ENCODE measurements at places on chromosomes 5 and 9. TPM values are rescaled to one million over a fixed set of nuclear protein-coding genes. Genes with fewer than 3 reads are reported as not detected.

GRCh38 chr5:142275496-142275895 is 49.3 kb downstream of the SPRY4 start:
- no peak for DNase-seq

DNA sequence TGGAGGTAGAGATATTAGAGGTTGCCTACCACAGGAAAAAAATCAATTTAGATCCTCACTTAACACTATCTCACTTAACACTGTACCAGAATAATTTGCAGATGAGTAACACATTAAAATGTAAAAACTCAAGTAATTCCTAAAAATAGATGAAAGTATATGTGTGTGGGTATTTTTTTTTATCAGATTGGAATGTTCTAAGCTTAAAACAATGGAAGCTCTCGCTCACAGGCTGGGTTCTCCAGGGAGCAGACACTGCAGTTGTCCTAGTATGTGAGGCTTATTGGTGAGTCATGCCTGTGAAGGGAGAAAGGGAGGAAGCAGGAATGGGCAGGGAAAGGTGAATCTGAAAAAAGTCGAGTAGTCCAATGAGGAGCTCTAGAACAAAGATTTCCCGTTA is 181.3 kb upstream of the ZNF608 start:
- DNase-seq = no peak

- DNase-seq = no peak
Observed at GRCh38 chr5:152177626-152178349, 227.3 kb downstream of the NMUR2 start.

- DNase-seq = no peak
Observed at GRCh38 chr5:25160891-25161290, 516.1 kb upstream of the CDH10 start.

Gene SPATA31D1
- not detected for total RNA-seq

DNA sequence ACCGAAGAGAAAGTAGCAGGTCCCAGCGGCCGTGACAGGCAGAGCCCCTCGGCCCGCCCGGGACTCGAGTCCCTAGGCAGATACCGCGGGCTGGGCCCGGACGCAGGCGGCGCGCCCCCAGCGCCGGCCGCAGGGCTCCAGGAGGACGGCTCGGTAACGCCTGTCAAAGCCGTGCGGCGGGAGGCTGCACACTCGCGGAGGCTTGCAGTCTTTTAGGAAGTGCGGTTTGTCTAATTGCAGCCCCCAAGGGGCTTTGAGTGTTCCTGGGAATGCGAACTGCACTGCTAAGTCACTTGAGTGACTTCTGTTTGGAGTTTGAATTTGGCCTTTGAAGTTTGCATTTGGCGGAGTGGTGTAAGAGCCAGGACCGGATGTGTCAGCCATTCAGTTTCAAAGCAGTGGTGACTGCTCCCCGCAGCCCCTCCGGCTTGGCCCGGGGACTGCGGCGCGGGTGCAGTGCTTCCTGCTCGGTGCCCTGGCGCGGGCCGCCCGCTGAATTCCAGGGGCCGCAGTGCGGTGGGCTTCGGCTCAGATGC is 1.3 kb downstream of the MAP3K1 start:
- DNase-seq = peak; percentile 77

DNA sequence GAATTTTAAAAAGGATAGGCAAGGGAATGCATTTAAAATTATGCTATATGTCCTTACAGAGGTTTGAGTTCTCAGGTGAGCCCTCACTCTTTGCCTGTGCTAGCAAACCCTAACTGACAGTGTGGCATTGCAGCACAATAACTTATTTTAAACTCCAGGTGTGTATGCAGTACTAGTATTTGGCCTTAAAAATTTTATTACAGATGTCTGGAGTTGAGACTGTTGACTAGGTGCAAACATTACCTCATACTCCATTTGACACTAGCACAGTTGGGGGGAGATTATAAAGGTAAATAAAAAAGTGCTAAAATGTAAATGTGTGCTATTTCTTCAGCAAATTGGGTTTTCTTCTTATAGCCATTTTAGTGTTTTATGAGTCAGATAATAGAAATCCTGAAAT is 407.7 kb downstream of the SH3GL2 start:
- DNase-seq = no peak

GRCh38 chr9:17018540-17019196 is 116.2 kb upstream of the CNTLN start:
- DNase-seq = no peak

Gene SNAPC3
- 37.5 TPM for total RNA-seq

GRCh38 chr5:150461231-150461630 is 11.7 kb upstream of the RPS14 start:
- DNase-seq = no peak

GRCh38 chr5:171709930-171710329 is 75.7 kb upstream of the SMIM23 start:
- no peak for DNase-seq

- DNase-seq = no peak
Observed at GRCh38 chr5:124277767-124278545, 468.5 kb downstream of the ZNF608 start.

Gene ADRA1B
- total RNA-seq = not detected

Gene GABRA6
- not detected for total RNA-seq

Gene GPR150
- total RNA-seq = 1.7 TPM

GRCh38 chr5:177066224-177066623 is 20.5 kb upstream of the FGFR4 start:
- no peak for DNase-seq

GRCh38 chr9:26311463-26311995 is 581.1 kb downstream of the CAAP1 start:
- no peak for DNase-seq

DNA sequence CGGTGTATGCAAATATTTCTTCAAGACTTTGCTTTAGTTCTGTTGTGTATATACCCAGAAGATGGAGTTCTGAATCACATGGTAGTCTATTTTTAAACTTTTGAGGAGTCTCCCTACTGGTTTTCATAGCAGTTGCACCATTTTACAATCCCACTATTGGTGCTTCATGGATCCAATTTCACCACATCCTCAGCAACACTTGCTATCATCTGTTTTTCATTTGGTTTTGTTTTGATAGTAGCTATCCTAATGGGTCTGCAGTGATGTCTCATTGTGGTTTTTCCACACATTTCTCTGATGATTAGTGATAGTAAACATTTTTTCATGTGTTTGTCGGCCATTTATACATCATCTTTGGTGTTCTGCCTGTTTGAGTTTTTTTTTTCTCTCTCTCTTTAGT is 1339.3 kb downstream of the EFNA5 start:
- no peak for DNase-seq

DNA sequence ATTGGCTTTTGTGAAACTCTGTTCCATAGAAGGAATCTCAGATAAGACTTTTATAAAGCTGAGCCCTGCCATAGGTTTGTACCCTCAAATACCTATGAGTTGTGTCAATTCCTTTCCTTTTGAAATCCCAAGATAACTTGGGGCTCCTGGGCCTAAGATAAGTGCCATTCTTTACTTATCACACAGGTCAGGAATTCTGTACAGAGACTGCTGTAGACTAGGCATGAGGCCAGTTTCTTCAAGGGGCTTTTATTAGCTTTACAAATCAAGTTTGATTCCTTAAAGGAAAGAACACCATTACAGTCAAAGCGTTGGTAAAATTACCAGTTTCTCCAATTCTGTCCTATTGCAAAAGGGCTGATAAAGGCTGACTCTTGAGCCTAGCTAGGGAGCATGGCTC is 39.2 kb downstream of the SHC3 start:
- no peak for DNase-seq
